ENCODE measurements at places on chromosomes 5 and 9.

GRCh38 chr9:111148052-111149017 lies 110.1 kb upstream of the LPAR1 start:
- no peak for DNase-seq

DNA sequence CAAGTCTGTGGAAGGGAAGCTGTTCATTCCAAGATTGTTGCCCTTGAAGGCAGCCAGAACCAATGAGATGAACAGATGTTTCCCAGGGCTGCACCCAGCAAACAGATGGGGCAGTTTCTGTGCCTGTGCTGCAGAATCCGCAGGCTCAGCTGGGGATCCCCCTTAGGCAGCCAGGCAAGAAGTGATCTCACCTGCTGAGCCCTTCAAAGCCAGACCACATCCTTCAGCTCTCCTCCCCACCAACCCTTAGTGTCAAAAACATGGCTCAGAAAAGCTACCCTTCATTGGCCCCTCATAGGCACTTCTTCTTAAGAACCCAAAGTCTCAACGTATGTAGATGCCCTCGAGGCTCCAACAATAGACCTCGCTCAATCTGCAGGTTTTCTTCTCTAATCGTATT lies 626.7 kb downstream of the CCDC171 start:
- DNase-seq, result no peak

GRCh38 chr5:78698191-78698791 lies 49.7 kb upstream of the LHFPL2 start:
- no peak for DNase-seq

DNA sequence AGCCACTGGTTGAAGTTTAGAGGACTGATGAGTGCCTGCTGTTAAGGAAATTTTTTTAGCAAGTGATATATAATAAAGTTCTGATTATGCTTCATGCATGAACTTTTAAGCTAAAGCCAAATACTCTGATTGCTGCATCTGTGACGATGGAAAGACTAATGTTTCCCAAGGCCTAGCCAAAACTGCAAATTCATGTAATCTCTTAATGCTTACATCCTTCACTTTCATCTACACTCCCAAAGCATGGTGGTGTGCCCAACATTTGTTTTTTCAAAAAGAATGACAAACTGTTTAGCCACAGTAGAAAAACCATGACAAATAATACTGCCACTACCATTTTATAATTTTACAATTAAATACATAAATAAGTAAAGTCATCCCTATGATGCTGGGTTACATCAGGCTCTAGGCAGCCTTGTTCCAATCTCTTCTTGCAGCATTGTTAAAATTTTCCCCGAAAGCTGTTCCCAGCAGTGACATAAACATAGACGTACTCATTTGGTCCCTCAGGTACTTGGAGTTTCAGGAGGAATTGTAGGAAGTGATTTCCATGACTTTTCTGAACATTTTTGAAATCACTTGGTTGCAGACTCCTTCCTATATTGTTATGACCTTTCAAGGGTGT lies 625.3 kb upstream of the DMAC1 start:
- no peak for DNase-seq

DNA sequence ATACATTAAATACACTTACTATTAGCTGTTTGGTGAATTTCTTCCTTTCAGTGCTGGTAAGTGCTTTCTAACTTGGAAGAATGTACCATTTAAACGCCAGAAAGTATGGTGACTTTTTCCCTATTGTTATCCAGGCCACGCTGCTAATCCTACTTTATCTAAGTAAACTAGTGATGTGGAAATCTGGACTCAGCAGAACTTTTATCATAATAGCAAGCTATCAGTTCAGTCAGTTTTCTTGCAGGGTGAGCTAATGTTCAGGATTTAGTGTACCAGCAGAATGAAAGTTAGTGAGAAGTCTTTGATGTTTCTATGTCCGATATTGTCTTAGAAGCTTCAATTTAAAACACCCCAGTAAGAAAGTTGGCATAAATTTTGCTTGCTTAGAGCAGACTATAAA lies 72.2 kb downstream of the HSD17B4 start:
- no peak for DNase-seq

All from stimulated activated CD4-positive, alpha-beta T cell treated with anti-CD3 and anti-CD28 coated beads, TNF-alpha, amount 100 ng/mL, for 24 hours (primary cell).